ENCODE measurements at places on chromosomes 12 and 14.

GRCh38 chr12:20696181-20696905, 1.2 kb downstream of the SLCO1C1 start:
- DNase-seq = no peak

GRCh38 chr12:103178366-103179080, 221.0 kb downstream of the ASCL1 start:
- DNase-seq = no peak

GRCh38 chr14:34056046-34056445, 105.2 kb upstream of the EGLN3 start:
- no peak for DNase-seq

DNA sequence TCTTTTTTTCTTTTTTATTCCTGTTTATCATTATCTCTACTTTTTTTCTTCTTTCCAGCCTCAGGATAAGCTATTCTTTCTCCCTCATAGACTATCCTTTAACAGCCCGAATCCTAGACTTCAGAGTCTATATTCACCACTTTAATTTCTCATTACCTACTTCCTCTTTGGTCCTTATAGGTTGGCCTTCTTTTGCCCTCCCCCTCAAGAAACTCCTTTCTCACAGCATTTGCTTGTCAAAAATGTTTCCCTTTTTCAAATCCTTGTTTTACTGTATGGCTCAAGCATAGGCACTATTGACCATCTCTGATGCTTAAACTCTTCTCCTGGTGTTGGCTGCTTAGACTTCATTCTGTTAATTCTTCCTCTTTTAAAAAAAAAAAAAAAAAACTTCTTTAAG, 52.5 kb downstream of the KIAA0586 start:
- no peak for DNase-seq

DNA sequence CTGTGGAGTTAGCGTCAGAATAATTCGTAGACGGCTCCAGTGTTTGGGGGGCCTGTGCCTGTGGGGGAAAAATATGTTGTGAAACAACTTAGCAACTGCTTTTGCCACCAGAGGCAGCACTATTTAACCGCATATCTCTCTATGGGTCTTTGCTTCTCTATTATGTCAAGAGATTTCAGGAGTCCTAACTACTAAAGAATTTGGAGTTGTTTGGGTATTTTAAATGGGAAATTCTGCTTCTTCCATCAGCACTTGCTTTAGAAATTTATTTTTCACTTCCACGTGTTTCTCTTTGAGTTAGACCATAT, 594 bp upstream of the CLEC14A start:
- DNase-seq = no peak

DNA sequence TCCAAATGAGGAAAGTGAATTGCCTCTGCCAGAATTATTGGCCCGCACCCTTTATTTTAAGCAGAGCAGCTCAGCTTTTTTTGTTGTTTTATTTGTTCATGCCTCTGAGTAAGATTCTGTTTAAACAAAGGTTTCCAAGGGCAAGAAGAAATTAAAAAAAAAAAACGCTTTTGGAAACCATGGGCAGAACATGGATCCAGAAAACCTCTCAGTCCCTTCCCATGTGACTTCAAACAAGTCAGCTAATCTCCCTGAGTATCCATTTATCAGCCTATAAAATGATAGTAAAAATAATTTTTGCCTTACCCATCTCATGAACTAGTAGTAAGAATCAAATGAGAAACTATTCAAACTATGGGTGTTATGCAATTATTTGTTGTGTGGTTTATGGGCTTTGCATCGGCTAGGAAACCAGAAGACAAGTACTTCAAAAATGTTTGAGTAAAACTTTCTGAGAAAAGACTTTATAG, 27.6 kb downstream of the KITLG start:
- no peak for DNase-seq

DNA sequence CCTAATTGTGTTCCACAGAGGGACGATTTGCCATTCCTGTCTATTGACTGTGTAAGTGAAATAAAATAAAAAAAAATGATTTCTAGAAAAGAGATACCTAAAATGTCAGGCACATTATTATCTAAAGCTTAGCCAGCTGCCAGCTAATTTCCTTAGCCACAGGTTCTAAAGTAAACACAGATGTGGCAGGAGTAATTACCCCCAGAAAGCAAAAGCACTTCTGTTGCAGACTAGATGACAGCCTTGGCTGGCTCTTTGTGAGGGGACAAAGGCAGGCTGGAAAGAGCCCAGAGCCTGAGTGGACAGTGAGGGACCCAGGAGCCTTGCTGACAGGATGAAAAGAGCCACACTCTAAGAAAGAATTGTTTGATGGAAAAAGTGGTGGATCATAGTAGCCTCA, 418.1 kb downstream of the LRIG3 start:
- no peak for DNase-seq

- DNase-seq = no peak
Measured at GRCh38 chr12:109994401-109995175, 1.6 kb downstream of the GIT2 start.

GRCh38 chr12:123479442-123480180, 21.7 kb downstream of the SNRNP35 start:
- no peak for DNase-seq

DNA sequence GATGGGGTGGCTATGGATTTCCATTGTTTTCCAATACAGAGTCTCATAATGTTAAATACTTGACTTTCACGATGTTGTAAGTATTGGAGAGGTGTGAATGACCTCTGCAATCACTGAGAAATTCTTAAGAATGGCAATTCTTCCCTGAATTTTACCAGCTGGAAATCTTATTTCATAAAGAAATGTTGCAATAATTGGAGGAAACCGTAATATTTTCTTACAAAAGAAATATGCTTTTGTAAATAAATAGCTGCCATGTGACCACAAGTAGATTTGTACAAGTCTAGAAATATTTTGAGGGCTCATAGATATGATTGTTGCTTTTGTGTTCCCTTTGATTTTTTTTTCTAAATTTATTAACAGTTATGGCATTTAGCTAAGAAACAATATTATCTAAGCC, 308.7 kb upstream of the ATP2B1 start:
- no peak for DNase-seq

DNA sequence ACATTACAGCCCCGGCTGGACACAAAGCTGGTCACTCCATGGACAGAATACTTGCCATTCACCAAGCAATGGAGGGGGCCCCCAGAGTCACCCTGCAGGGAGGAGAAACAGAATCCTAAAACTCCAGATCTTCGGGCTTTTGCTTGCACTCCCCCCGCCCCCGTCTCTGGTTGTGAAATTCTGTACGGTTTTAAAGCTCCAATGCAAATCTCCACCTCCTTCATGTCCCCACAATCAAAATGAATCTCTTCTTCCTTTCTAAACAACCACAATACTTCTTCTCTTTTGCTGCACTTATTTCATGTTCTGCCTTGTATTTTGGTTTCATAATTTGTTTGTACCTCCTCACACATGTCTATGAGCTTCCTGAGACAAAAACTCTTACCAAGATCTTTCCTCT, 5.8 kb upstream of the BIN2 start:
- no peak for DNase-seq

- DNase-seq = no peak
Measured at GRCh38 chr12:59322473-59322872, 273.4 kb upstream of the SLC16A7 start.

- DNase-seq = no peak
Measured at GRCh38 chr12:50925920-50926319, 26.4 kb upstream of the HIGD1C start.

GRCh38 chr14:23186913-23187654, 3.6 kb upstream of the SLC7A8 start:
- no peak for DNase-seq

DNA sequence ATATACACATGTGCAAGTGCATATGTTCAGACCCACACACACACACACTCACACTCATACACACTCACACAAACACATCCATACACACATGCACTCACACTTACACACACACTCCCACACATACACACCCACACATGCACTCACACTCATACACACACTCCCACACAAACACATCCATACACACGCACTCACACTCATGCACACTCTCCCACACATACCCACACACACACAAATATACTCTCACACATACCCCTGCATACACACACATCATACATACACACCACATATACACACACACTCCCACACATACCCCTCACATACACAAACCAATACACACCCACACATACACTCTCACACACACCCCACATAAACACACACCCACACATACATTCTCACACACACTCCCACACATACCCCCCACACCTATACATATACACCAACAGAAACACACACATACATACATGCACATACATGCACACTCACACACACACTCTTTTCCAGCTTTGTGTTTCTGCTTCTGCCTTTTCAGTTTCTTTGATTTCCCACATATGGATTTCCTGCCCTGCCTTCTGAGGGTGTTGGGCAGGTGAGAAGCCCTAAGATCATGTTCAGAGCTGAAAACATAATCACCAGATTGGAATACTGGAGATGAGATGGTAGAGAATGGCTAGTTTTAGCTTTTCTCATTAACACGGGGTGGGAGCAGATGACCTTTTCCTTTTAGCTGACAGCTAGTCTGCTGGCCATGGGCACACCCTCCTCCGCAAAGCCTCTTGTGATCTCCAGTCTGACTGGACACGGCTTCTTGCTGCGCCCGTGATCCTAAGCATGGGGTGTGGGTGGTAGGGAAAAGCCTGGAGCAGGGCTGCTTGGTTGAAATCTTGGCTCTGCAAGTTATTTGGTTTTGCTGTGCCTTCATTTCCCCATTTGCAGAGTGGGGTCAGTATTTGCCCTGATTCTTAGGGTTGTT, 214.0 kb downstream of the CHST11 start:
- no peak for DNase-seq

DNA sequence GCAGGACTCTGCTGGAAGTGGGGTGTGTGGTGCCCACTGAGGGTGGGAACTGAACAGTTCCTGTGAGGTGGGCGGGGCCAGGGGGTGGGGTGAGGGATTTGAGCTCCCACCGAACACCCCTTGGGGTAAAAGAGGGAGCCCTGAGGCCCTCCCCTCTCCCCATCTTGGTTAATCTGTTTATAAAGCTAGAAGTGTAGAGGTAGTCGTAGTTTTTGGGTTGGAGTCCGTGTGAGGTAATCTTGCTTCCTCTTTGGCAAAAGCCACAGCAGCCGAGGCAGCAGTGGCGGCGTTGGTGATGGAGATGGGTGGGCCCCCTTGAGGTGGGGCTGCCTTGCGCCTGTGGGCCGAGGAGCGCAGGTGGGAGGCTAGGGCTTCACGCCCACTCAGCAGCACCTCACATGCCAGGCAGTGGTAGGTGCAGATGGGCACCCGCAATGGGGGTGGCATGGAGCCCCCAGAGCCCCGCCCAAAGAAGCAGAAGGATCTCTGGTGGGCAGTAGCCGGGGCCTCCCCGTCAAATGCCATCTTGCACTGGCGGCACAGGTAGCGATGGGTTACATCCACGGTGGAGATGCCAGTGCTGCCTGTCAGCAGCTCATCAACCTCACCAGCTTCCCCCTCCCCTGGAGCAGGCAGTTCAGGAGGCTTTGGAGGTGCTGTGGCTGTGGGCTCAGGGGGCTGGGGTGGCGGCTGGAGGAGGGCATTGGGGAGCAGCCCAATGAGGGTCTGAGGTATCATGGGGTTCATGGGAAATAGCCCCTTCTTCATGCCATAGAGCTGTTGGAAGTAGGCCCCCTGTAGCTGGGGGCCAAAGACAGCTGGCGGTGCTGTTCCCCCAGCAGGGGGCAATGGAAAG, 29.6 kb downstream of the ZFHX2 start:
- DNase-seq = no peak

- DNase-seq = no peak
Measured at GRCh38 chr12:25332143-25332542, 81.4 kb upstream of the KRAS start.

DNA sequence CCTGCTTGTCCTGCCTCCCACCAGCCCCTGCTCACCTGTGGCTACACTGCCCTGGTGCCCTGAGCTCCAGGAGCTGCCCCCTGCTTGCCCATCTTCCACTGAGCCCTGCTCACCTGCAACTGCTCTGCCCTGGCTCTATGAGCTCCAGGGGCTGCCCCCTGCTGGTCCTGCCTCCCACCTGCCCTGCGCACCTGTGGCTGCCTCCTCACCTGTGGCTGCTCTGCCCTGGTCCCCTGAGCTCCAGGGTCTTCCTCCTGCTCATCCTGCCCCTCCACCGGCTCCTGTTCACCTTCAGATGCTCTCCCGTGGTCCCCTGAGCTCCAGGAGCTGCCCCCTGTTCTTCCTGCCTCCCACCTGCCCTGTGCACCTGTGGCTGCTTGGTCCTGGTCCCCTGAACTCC, 247.6 kb downstream of the TMEM121 start:
- DNase-seq = no peak

DNA sequence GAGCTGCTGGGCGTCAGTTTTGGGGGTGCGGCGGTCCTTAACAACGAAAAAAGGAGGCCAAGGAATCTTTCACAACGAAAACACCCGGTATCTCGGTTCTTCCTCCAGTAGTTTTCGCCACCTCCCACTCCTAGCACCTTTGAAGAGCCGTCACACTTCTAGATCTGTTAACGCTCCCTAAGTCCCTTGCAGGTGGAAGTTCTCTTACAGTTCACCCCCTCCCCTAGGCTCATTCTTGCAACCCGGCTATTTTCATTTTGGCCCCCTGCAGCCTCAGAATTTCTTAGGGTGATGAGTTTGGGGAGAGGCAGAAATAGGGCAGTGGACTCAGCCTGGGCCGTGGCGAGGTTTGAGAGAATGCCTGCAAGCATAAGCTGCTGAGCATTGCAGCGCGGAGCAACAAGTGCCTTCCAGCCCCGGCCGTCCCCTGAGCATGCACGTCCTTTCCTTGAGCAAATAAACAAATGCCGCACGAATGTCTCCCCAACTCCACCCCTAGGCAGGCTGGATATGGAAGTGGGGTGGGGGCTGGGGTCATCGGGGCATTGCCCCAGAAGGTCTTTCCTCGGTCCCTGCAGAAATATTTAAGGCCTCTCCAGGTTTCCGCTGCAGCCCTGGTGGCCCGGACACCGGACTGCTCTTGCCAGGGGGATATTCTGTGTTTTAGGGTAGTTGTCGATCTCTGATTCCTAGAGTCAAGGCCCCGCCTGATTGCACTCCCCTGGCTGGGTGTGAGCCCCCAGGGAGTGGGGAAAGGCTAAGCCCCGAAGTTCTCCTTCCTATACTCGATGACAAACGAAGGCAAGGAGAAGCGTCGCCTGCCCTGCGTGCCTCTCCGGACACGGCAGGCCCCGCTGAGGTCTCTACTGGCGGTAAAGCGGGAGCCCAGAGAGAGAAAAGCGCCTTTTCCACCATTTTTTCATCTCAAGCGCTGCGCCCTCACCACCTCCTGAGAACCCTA, 1.6 kb downstream of the RFX4 start:
- no peak for DNase-seq

GRCh38 chr12:86663173-86663572, 407.0 kb upstream of the MGAT4C start:
- DNase-seq = no peak

DNA sequence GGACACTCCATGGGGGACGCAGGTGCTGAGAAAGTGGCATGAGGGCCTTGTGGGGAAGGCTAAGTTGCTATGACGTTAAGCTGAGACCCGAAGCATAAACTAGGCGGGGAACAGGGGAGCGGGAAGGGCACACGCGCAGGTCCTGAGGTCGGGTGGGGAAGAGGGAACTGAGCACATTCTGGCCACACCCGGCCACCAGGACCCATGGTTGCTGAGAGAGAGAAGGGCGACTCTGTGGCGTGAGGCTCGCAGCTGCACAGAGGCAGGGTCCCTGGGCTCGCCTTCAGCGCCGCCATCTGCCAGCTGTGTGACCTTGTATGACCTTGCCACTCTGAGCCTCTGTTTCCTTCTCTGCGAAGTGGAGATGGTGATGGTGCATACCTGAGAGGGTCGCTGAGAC, 182.5 kb downstream of the PHETA1 start:
- no peak for DNase-seq
